ENCODE measurements at places on chromosomes 6 and 20. TPM values are rescaled to one million over a fixed set of nuclear protein-coding genes. Genes with fewer than 3 reads are reported as not detected.
A peak's percentile ranks its signal among the peaks of the same experiment; 100 is the strongest.

PLAGL1 gene
- total RNA-seq: 20.7 TPM

CRIP3 gene
- not detected for total RNA-seq

GRCh38 chr6:131937226-131937625 lies 13.9 kb downstream of the CCN2 start:
- peak overlapping the region; percentile 39 for H3K4me3 ChIP-seq
- H3K27ac ChIP-seq: peak overlapping the region; percentile 64
- no peaks in the 10 kb centered on the region for H3K27me3 ChIP-seq
- peaks cover 27% of the 10 kb centered on the region for H3K4me1 ChIP-seq
- H3K36me3 ChIP-seq: no peaks in the 10 kb centered on the region

OOEP gene
- total RNA-seq: not detected

DNA sequence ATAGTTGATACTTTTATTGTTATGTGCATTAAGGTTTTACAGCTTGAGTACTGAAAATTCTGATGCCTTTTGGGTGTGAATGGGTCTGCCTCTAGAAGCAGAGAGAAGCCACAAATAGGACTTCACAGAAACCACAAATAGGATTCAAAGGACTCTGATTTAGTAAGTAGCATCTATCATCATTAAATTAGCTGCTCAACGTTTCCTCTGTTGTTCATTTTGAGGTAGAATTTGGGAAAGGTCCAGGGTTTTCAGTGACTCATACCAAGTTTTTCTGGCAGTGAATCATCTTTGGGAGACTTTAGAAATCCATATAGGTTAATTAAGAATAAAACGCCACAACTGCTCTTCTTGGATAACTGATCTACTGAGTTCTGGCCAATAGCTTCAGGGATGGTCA lies 105.1 kb downstream of the PHF3 start:
- no peak overlapping the region for H3K27ac ChIP-seq
- DNase-seq: peak; percentile 74
- peaks cover 15% of the 10 kb centered on the region for H3K4me1 ChIP-seq
- H3K4me3 ChIP-seq: no peak overlapping the region

OLIG3 gene
- not detected for total RNA-seq

DNA sequence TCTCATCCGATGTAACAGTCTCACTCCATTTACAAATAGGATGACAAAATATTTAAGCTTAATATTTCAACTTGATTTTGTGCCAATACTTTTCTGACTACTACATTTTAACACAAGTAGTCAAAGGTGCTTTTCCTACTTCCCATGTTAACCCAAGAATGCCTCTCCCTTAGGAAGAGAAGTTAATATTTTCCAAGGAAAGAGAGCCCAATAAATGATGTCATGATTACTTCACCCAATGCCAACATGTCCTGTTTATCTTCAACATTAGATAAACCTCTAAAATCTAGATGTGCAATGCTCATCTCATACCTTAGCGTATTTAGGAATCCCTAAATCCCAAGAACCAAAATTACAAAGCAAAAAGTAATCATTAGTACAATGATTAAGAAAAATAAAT lies 156.7 kb upstream of the TENT5A start:
- H3K36me3 ChIP-seq: no peaks in the 10 kb centered on the region
- no peak for DNase-seq
- no peaks in the 10 kb centered on the region for H3K4me1 ChIP-seq
- H3K4me3 ChIP-seq: no peak overlapping the region
- no peaks in the 10 kb centered on the region for H3K27me3 ChIP-seq

Data from GM23248 (cell line).